ENCODE measurements at places on chromosomes 13 and 19.

DNA sequence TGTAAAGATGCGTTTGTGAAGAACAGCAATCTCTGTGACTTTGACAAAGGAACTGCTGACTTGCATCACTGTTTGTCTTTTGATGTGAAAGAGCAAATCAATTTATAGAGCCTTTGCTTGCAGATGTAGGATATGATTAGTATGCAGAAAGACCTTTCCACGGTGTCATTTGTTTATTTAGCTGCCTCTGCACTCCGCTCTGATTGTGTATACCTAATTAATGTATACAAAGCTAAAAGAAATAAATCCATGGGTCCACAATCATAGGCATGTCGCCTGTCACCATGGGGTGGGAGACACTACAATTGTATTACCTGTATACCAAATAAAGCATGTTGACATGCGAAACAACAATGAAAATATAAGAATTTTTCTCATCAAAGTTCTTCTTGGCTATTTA, 410.7 kb downstream of the MZT1 start:
- DNase-seq, result peak; percentile 53

DNA sequence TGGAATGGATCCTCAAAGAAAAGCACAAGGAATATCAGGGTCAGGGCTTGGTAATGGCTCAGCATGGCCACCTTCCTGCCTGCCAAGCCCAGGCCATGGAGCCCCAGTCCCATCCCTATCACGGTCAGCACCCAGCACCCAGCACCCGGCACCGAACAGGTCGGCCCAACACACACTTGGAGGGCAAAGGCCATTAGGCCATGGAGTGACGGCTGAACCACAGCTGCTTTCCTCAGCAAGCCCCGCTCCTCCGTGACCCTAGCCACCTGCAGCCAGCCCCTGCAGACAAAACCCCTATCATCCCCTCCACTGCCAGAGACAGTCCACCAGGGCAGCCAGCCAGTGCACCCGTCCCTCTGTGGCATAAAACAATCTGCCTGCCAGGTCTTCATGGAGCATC, 20.6 kb downstream of the PEPD start:
- no peak for DNase-seq

GRCh38 chr13:99254830-99255229, 3.3 kb downstream of the GPR18 start:
- DNase-seq, result no peak

DNA sequence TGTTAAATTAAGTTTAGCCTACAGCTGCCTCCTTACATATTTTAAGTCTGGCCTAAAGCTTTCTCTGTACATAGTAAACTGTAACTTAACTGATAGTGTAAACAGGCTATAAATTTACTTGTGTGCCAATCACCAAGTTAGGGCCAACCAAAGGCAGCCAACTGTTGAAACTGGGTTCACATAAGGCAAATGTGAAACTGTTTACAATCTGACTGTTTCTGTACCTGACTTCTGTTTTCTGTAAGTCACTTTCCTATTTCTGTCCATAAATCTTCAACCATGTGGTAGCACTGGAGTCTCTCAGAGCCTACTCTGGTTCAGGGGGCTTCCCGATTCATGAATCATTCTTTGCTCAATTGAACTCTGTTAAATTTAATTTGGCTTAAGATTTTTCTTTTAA, 103.1 kb downstream of the RAP2A start:
- DNase-seq, result no peak

DNA sequence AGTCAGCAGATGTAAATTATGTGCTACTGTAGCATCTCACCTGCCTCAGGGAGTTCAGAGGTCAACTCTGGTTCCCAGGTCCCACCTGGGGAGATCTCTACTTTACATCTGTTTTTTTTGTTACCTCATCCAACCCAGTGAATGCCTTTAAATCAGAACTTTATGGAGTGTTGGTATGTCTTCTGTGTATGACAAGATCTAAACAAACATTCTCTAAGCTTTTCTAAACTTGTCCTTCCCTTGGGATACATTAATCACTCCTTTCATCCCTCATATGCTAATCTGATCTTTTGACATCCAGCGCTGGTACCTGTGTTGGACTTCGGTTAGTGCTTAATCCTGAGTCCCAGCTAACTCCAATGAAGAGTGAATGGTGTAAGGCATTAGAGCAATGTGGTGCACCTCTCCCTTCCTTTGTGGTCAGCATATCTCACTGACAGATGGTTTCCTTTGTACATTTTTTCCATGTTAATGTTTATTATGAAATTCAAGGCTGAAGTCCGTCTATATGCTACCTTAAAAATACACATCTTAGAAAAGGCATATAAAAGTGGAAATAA, 213.4 kb downstream of the ABCC4 start:
- DNase-seq, result no peak

GRCh38 chr13:45362939-45363338, 22.0 kb upstream of the TPT1 start:
- DNase-seq, result no peak

GRCh38 chr13:51895906-51896888, 34.4 kb downstream of the CCDC70 start:
- no peak for DNase-seq

- DNase-seq, result peak; percentile 56
These were observed 17.6 kb upstream of the RASA3 start for GRCh38 chr13:114149774-114150740.

DNA sequence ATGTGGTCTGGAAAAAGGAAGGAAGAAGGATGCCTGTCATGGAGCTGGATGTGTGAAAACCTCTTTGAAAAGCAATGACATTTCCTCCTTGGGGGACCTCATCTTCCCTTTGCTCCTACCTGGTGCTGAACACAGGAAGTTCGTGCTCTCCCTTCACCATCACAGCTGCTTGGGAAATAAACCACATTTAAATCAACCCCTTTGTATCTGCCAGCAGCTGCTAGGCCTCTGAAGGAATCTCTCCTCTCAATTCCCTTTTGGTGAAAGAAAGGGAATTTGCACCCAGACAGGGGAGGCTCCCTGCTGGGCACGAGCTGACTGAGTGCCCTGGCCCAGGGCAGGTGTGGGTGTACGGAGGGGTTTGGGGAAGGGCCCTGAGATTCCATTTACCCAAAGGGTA, 437.7 kb downstream of the TSHZ3 start:
- DNase-seq, result no peak

GRCh38 chr13:21707586-21707985, 36.7 kb downstream of the FGF9 start:
- DNase-seq, result no peak

- DNase-seq, result no peak
These were observed 82.9 kb upstream of the VSTM2B start for GRCh38 chr19:29442910-29443309.

GRCh38 chr13:46168783-46169182, 13.2 kb downstream of the LCP1 start:
- no peak for DNase-seq

GRCh38 chr19:7883105-7883504, 5.2 kb upstream of the LRRC8E start:
- no peak for DNase-seq

DNA sequence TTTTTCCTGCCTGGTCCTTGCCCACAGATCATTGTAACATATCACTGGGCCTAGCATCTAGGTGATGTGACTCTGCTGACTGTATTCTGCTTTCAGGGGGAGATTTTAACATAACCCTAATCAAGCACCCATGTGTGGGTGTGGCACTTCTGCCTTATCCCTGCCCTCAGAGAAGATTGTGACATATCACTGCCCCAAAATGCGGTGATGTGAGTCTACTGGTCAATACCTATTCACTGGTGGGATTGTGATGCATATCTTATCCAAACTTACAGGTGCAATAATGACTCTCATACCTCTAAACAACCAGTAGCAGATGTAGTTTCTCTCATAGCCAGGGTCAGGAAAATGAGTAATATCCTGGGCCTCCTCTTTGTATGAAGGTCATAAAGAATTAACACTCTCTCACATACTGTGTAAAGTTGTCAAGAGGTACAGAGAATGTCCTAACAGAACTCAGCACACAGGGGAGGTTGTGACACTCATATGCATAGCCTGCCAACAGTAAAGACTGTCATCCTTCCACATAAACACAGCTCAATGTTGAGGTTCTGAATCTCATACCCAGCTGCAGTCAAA, 12.1 kb upstream of the ZNF681 start:
- no peak for DNase-seq

DNA sequence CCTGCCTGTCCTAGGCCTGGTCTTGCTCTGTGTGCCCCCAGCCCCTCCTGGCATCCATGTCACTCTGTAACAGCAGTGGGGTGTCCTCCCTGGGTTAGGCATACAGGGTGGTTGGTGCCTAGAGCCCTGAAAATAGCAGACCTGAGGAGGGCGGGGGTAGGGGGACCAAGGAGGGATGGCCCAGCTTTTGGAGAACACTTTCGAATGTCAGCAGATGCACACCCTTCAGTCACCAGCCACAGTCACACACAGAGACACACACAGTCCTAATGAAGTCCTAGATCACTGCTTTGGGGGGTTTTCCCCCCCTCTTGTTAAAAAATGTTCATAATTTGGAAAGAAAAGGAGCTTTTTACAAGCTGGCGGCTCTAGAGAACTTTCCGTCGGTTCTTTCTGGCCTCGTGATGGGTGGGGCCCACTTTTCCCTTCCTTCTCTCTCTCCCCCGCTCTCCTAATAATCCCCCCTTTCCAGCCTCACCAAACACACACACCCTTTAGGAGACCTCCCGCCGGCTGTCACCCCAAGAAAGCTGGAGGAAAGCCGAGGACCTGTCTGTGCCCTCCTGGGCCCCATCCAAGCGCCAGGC, 47.9 kb downstream of the LYL1 start:
- DNase-seq, result no peak

GRCh38 chr13:93853912-93854311, 625.6 kb downstream of the DCT start:
- no peak for DNase-seq

GRCh38 chr13:25910991-25911419, 140.8 kb downstream of the SHISA2 start:
- DNase-seq, result no peak

Measured in NCI-H2081 treated with DMSO at 0.1 percent for 48 hours (cell line).